ENCODE measurements at places on chromosomes 11 and 22.
A peak's percentile ranks its signal among the peaks of the same experiment; 100 is the strongest.

DNA sequence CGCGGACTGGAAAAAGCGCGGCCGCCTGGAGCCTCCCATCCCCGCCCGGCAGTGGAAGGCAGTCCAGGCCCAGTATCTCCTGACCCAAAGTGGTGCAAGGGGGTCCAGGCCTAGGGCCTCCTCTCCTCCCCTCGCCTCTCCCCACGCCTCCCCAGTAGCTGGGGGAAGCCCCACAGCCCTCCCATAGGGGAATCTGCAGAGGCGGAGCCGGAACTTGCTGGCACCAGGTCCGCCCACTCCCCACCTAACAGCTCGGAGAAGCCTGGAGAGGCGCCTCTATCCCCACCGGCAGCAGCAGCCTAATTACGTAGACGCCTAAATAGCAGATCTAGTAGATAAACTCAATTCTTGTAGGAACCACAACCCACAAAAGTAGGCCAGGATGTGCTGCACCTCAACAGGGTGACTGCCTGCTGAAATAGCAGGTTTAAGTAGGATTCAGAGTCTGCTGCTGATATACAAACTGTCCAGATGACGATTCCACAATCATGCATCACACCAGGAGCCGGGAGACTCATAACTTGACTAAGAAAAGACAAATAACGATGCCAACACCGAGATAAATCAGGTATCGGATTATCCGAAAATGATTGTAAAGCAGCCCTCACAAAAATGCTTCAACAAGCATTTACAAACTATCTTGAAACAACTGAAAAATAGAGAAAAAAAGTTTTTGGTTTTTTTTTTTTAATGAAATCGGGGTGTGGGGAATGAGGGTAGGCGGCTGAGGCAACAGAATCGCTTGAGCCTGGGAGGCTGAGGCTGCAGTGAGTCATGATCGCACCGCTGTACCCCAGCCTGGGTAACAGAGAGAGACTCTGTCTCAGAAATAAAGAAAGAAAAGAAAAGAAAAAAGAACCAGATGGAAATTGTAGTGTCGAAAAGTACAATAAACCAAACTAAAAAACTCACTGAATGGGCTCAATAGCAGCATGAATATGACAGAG lies 11.4 kb upstream of the BRD1 start:
- H3K36me3 ChIP-seq, result no peaks in the 10 kb centered on the region
- H3K27ac ChIP-seq, result peak overlapping the region; percentile 91
- peaks cover 4% of the 10 kb centered on the region for H3K27me3 ChIP-seq
- H3K4me3 ChIP-seq, result peak overlapping the region; percentile 59
- H3K4me1 ChIP-seq, result peaks cover 36% of the 10 kb centered on the region
- peak; percentile 91 for DNase-seq

DNA sequence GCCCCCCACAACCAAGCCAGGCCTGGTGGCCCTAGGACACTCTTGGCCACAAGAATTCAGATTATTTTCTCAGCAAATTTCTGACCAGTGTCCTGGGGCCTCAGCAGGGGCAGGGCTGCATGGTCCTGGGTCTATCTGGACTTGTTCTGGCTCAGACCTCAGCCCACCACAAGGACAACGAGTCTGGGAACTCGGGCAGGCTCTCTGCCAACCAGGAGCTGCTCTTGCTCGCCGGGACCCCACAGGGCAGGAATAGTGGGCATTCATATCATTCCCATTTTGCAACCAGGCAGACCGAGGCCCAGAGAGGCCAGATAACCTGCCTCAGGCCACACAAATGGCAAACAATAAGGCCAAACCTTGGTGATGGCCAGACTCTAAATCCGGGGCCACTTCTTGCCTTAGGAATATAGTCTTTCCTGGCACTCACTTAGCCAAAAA lies 75.4 kb upstream of the WNT7B start:
- peak overlapping the region; percentile 82 for H3K4me3 ChIP-seq
- no peak for DNase-seq
- no peaks in the 10 kb centered on the region for H3K27me3 ChIP-seq
- peaks cover 38% of the 10 kb centered on the region for H3K4me1 ChIP-seq
- peak overlapping the region; percentile 89 for H3K27ac ChIP-seq

DNA sequence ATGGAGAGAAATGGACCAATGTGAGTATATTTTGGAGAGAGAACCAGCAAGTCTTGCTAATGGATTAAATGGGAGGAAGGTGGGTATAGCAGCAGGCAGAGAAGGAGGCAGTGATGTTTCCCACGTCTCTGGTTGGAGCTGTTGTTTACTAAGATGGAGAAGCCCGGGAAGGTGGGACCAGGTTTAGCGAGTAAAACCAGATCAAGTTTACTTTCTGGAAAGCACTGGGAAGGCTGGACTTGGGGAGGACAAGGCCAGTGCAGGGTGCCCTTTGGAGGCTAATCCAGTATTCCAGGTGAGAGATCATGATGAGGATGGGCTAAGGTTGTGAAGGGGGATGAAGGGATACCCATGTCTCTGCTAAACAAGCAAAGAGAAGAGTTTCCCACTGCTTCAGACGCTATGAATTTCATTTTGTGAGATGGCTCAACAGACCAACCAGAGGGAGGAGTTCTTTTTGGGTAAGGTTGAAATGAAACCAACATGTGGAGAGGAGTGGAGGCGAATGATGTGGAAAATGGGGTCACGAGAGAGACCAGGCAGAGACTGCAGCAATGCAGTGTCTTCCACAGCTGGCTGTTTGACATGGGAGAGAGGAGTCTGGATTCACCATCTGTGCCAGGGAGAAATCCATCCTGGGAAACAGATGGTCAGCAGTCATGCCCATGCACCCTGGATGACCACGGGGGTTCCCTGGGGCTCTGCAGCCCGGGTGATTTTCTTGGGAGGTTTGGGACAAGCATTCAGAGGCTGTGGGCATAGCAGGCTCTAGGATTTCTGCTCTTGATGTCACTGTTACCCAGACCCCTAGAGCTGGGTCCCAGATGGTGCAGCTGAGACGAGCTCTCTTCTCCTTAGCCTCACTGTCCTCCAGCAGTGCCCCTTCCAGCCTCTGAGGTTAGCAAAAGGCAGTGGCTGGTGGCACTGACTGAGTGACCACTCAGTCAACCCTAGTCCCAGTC lies 24.9 kb downstream of the COMMD9 start:
- no peak for DNase-seq
- H3K4me3 ChIP-seq, result no peak overlapping the region
- H3K27me3 ChIP-seq, result no peaks in the 10 kb centered on the region
- no peaks in the 10 kb centered on the region for H3K36me3 ChIP-seq

- peaks cover 4% of the 10 kb centered on the region for H3K27me3 ChIP-seq
- DNase-seq, result no peak
- no peak overlapping the region for H3K4me3 ChIP-seq
- no peaks in the 10 kb centered on the region for H3K4me1 ChIP-seq
- H3K27ac ChIP-seq, result no peak overlapping the region
Observed at GRCh38 chr11:83785942-83786341, 499.8 kb upstream of the CCDC90B start.

DNA sequence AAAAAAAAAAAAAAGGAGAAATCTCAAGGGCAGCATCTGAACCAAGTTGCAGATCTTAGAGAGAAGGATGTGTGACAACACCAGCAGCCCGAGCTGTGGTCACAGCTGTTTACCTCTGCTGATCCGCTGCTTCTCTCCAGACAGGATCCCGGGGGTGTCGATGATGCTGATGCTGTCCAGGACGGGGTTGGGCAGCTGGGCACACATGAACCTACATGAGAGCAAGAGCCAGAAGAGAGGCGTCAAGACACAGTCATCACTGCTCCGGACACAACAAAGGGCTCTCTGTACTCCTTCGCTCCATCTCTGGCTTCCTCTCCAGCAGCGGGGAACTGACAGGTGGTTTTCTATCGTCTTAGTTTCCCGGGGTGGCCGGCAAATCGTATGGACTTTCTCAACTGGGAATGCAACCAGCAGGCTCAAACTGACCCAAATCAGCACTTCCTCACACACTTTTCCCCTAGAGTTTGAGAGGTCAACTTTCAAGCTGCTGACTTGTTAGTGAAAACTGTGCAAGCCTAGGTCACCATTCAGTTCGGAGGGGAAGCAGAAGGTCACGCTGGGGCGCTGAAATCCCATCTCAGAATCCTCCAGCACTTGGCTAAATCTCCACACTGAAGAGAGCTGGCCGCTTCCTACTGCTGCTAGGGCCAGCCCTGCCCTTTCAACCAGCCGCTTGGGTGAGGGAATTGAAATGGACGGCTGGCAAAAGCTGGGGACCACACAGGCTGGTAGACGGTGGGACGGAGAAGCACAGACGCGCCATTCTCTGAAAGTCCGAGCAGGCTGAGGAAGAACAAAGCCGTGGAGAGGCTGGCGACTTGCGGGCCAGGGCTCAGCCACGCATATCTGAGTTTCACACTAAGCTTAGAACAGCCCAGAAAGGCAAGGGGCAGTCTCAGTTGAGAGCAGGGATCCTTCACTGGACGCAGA lies 3.8 kb downstream of the EHD1 start:
- peak overlapping the region; percentile 93 for H3K27ac ChIP-seq
- H3K36me3 ChIP-seq, result peaks cover 69% of the 10 kb centered on the region
- no peaks in the 10 kb centered on the region for H3K27me3 ChIP-seq
- peak overlapping the region; percentile 98 for H3K4me3 ChIP-seq
- DNase-seq, result peak; percentile 59
- peaks cover 66% of the 10 kb centered on the region for H3K4me1 ChIP-seq

DNA sequence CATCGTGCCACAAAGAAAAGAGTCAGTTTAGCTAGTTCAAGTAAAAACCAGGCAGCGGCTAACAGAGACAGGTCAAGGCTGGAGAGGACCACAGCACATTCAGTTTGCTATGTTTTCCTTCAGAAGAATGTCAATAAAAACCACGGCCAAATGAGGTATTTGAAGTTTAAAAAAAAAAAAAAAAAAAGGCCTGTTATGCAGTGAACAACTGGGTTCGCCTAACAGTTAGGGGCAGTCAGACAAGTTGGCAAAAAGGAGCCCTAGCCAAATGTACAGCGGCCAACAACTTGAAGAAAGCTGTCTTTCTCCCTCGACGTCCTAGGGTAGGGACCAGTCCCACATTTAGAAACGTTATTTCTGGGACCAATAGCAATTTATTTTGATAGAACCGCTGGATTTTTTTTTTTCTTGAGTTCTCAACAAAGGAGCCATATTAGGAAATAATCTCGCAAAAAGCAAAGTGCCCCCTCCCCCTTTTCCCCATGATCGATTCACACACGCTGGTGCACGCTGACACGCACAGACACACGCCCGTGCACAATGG lies 237.8 kb downstream of the TTC28 start:
- peaks cover 18% of the 10 kb centered on the region for H3K4me1 ChIP-seq
- H3K36me3 ChIP-seq, result no peaks in the 10 kb centered on the region
- H3K27me3 ChIP-seq, result peaks cover 29% of the 10 kb centered on the region
- peak overlapping the region; percentile 20 for H3K4me3 ChIP-seq

DNA sequence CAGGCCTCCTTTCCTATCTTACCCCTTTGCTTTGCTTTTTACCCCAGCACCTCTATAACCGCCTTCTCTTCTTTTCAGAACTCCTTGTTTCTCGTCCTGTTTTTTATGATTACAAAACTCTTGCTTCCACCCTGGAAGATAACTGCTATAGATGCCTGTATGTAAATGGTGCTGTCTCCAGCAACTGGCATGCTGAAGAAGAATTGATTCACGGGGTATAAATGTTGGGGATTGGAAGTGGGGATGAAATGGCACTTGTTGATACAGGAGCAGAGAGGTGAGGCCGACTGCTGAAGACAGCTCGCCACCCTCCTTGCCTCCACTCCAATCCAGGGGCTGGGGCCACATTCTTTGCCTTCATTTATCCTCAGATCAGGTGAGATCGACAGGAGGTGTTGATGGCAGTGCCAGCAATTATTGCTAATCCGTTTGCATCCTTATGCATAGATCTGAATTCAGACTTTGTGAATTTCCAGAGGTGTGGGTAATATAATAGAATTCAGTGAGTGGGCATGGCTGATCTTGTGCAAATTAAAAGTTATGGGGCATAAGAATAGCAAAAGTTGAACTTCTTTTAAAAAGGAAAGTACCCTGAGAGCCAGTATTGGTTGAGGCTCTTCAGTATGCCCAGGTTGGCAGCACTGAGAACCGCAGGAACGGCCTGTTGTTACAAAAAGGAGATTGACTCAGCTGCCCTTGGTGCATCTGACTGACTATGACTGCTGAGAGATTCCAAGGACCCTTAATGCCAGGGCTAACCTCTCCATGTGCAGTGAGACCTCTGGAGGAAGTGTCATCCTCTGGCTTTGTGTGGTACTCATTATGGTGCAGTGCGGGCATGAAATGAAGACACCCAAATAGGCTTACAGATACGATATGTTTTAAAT lies 5.3 kb downstream of the NEAT1 start:
- H3K4me1 ChIP-seq, result peaks cover 66% of the 10 kb centered on the region
- no peaks in the 10 kb centered on the region for H3K27me3 ChIP-seq
- H3K4me3 ChIP-seq, result peak overlapping the region; percentile 87
- DNase-seq, result no peak
- peak overlapping the region; percentile 100 for H3K27ac ChIP-seq

DNA sequence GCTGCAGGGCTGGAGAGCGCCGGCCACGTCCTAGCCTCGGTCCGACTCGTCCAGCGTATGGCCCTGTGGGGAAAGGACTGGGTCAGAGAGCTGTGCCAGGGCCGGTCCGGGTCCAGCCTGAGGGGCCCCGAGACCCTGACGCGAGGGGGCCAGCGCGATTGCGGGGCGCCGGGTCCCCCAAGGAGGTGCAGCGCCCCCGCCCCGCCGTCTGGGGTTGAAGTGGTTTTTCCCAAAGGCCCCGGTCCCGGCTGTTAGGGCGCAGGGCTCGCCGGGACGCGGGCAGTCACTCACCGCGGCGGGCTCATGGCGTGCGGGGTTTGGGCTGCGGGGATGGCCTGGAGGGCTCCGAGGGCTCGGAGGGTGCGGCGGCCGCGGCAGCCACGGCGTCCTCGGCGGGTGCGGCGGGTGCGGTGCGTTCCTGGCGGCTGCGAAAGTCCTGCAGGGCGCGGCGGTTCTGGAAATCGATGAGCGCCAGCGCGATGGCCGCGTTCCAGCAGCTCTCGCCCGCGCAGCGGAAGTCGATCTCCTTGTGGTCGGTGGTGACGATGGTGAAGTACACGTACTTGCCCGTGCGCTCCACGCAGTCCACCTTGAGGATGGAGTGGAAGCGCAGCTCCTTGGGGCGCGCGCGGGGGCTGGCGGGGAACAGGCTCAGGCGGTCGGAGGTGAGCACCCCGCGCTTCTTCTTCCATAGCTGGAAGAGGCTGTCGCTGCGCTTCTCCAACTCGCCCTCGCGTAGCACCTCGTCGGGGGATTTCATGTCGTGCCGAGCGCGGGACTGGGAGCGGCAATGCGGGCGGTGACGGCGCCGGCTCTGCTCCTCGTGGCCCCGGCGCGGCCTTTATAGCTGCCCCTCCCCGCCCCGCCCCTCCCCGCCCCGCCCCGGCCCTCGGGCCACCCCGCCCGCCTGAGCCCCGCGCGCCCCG lies at the start of gene PHLDA2:
Gene PHLDA2, minus strand, starts transcription at position 816 of the 926 bp plus-strand sequence. Its CDS starts 56 bp downstream, at position 760.
- peaks cover 40% of the 10 kb centered on the region for H3K4me1 ChIP-seq
- DNase-seq, result peak; percentile 75

DNA sequence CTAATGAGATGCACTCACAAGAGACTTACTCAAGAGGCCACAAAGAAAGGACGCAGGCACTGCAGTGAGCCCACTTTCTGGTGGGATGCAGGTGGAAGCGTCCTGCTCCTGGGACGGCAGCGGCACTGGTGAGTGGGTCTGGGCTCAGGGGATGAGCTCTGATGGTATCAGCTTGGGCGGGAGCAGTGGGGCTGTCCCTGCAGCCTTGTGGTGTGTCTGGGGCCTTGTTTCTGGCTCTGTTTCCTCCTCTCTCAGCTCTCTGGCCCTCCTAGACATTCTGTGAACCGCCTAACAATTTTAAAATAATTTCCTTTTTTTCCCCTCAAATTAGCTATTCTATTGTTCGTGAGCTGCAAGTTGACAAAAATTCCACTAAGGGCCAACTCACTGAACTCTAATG lies 8.8 kb upstream of the ST14 start:
- H3K27ac ChIP-seq, result no peak overlapping the region
- no peak for DNase-seq
- H3K27me3 ChIP-seq, result peaks cover 4% of the 10 kb centered on the region

- no peak for DNase-seq
- no peaks in the 10 kb centered on the region for H3K4me1 ChIP-seq
Observed at GRCh38 chr11:12914400-12914912, 94.7 kb upstream of the RASSF10 start.

Data from activated CD8-positive, alpha-beta T cell treated with anti-CD3 and anti-CD28 coated beads, Interleukin-2, amount 10 ng/mL, durations not matched to agents 7 days and 5 days (primary cell).